ENCODE measurements at places on chromosomes 13 and 19.

DNA sequence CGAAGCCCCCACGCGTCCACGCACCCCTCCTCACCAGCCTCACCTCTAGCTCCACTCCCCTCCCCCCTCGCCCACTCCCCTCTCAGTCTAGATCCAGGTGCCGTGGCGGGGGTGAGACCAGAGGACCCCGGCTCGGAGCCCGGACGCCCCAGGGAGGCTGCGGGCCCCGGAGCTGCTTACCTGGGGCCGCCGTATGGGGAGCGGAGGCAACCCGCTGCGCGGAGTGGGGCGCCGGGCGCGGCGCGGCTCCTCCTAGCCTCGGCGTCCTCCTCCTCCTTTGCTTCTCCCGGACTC lies 353 bp downstream of the ENOX1 start:
- DNase-seq, result no peak

GRCh38 chr19:31438401-31439269 lies 89.4 kb upstream of the TSHZ3 start:
- DNase-seq, result no peak

GRCh38 chr13:92901739-92902138 lies 324.9 kb upstream of the GPC6 start:
- DNase-seq, result no peak

DNA sequence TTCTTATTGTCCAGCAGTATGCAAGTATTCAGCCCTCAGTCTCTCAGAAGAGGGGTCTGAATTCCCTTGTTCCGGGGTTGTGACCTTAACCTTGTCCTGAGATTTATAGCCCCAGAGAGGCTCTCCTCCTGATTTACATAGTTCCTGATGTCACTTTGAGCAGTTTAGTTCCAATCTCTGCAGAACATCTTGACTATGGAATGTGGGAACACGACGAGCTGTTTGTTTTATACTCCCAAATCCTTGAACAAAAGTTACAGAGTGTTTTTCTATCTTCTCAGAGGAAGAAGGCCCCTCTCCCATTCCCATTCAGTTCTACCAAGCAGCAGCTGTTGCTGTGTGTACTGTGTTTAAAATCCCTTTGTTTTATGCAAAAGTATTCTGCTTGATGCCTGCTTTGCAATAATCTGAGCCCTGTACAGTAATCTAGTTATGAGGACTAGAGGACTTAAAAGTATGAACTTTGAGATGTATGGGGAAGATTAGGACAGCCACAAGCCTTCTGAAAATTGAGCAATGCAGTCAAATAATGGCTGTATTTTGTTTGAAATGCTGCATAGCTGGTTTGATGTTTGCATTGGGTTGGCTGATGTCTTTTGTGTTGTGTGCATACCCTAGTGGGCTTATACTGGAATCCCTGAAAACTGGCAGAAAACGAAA lies 74.7 kb downstream of the KL start:
- no peak for DNase-seq

- DNase-seq, result no peak
These were observed 6.7 kb downstream of the GRIN2D start for GRCh38 chr19:48400018-48400742.

- peak; percentile 31 for DNase-seq
These were observed 16.5 kb upstream of the SPACA6 start for GRCh38 chr19:51676566-51677083.

GRCh38 chr13:109768616-109769015 lies 17.8 kb downstream of the IRS2 start:
- DNase-seq, result no peak

All from activated naive CD4-positive, alpha-beta T cell treated with anti-CD3 and anti-CD28 coated beads, Interleukin-2, amount 50 U/mL, for 16 hours (primary cell).